ENCODE measurements at places on chromosomes 5 and 9. TPM values are rescaled to one million over a fixed set of nuclear protein-coding genes. Genes with fewer than 3 reads are reported as not detected.

DNA sequence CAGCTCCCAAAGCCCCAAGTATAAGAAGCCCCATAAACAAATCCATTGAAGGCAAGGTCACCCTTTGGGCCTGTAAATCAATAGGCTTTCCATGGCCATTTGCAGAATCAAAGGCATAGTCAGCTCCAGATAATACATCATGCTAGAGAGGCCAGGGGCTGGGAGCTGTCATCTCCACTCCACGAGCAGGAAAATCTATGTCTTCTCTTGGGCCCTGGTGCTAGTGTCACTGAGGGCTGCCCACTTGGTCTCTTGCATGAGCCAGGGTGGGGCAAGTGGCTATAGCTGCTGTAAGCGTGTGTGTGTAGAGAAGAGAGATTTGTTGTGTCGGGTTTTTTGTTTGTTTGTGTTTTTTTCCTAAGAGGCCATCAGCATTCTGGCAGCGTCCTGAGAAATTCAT lies 90.0 kb upstream of the ZNF618 start:
- no peak for DNase-seq

GRCh38 chr9:133835262-133835901 lies 97.2 kb upstream of the SARDH start:
- DNase-seq = no peak

GRCh38 chr9:127388037-127388855 lies 8.7 kb upstream of the SLC2A8 start:
- DNase-seq = no peak

GRCh38 chr9:129701549-129701948 lies 36.1 kb downstream of the PRRX2 start:
- no peak for DNase-seq

DRD1 gene
- total RNA-seq = not detected

- DNase-seq = no peak
Measured at GRCh38 chr5:100691548-100691947, 156.4 kb downstream of the FAM174A start.

GRCh38 chr9:113523421-113524141 lies 60.1 kb downstream of the RGS3 start:
- peak; percentile 74 for DNase-seq

DNA sequence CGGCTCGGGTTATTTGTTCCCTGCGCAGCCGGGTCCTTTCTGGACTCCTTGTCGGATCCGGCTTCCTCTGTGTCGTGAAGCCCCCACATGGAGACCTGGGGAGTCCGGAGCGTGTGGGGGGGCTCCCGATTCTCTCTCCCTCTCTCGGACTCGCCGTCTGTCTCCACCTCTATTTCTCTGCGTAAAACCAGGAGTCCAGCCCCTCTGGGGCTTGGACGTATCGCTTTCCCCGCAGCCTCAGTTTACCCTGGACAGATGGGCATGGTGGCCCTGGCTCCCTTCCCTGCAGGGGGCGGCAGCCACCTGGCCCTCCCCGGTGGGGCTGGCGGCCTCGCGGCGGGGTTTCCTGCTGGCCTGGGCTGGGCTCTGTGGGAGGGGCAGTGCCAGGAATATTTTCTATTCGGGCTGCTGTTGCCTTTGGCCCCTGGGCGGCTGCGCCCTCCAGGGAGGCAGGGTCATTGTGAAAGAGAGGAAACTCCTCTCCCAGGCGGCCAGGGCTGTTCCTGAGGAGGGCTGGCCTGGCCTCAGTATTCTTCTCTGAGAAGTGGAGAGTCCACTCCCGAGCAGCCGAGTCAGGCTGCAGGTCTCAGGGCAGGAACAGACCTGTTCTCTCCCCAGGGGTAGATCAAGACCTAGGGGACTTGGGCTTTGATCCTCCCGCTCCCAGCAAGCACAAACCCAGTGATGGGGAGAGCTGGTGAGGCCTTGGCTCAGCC lies 665 bp downstream of the ASS1 start:
- peak; percentile 87 for DNase-seq

CCDC152 gene
- total RNA-seq = 0.30 TPM

BTNL3 gene
- total RNA-seq = 0.79 TPM

DNA sequence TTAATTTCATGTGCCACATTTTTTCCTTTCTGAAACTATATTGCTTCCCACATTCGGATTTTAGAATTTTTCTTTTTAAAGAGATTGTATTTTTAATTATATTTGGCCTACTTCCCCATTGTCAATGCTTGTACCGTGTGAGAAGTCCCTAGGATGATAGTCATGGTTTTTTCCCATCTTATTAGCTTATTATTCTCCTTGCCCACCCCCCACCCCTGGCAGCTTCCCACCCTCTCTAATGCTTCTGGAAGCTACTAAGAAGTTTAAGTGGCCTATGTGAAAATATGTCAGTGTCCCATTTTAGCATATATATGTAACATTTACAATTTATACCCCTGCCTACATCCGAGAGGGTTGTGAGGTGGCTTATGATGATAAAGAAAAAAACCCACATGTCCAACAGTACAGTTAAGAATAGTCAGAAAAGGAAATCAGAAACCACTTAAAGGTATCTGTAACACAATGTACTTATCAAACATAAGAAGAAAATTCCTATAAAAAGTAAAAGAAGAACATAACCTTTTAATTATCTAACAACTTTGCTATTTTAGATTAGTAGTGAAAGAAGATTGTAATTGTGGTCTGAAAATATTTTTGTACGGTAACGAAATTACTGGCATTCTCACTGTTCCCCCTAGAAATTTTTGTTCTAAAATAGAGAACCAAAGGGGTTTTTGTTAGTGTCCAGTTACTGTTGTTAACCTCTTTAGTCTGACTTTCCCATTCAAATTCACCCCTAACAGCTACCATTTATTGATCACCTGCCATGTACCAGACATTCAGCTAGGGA lies 62.1 kb downstream of the SLC44A1 start:
- no peak for DNase-seq

DNA sequence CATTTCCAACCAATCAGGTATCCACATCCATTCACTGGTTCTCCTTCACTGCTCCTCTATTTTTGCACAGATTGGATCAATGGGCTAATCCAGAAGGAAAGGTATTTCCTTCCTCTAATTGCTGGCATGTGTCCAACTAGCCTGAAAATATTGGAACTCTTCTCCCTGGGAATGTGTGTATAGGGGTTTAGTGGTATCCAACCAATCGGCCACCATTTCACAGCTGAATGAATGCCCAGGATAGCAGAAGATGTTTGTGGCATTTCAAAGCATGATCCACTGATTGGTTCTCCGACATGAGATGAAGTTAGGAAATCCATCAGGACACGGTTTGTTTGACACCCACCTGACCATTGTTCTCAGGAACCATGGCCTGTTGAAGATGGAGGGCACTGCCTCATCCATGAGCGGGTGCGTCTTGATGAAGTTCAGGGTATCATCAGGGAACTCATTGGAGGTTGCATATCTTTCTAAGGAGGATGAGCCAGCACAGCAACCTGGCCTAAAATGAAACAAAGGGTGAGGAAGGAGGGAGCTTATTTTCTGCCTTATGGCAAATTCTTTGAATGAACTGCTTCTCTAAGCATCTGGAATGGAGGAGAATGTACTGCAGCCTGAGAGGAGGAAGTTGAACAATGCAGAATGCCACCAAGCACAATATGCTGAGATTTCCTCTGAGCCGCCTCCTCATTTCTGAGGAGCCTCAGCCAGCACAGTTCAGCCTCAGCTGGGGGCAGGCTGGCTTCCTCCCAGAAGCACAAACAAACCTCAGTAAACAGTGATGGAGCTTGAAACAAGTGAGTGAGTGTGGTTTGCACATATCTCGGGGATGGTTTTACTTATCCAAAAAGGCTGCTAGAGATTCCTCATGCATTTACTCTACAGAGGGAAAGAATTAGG lies 94.6 kb downstream of the SEMA6A start:
- no peak for DNase-seq

- DNase-seq = no peak
Measured at GRCh38 chr9:116842658-116843057, 155.6 kb downstream of the TRIM32 start.

GRCh38 chr5:63822614-63823013 lies 139.6 kb downstream of the HTR1A start:
- DNase-seq = no peak

GRCh38 chr5:90169078-90169477 lies 240.5 kb downstream of the CETN3 start:
- DNase-seq = no peak

DNA sequence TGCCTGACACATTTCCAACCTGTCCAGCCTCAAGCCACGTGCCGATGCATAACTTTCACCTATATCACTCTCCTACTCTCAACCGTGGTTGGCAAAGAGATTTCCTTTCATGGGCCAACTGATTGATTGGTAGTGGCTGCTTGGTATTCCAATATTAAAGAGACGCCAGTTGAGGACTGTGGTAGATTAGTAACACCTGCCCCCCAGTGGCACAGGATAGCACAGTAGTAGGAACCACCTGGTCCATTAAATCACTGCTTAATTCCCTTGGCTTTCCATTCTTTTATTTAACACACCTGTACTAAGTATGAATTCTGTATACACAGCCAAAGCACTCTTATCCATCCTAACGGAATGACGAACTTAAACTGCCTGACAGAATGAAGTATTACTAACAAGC lies 19.1 kb upstream of the FOXB2 start:
- no peak for DNase-seq

DNA sequence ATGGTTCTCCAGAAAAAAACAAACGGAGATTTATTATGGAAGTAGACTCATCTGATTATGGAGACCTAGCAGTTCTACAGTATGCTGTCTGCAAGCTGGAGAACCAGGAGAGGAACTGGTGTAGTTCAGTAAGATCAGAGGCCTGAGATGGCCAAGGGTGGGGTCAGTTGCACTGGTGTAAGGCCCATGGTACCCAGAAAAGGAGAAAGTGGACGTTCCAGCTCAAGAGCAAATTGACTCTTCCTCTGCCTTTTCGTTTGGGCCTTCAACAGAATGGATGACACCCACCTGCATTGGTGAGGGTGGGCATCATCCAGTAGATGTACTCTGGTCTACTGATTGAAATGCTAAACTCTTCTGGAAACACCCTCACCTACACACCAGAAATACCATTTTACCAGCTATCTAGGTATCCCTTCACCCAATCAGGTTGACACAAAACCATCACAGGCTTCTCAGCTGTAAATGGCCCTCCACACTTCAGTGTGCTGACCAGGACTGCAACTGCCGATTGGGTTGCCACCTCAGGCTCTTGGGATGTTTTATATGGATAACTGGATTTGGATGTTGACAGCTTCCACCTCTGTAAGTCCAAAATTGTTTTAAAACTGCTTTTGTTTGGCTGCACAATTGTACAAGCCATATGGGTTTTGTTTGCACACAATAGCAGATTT lies 51.2 kb downstream of the RAD23B start:
- no peak for DNase-seq

DNA sequence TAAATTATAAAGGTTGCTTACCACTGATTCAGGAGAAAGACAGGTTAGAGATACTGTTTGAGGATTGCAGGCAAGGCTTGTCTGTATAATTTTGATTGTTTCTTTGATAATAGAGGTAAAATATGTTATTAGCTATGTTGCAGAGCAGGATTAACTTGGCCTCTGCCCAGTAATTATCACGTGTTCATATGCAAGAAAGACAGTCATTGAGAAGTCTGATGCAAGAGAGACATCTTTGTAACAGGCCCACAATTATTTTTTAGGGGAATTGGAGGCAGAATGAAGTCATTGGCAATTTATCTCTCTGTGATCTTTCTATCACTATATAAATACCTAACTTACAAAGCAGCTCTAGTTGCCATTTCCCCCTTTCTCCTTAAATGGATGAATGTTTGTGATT lies 46.0 kb downstream of the SLC44A1 start:
- DNase-seq = no peak

DNA sequence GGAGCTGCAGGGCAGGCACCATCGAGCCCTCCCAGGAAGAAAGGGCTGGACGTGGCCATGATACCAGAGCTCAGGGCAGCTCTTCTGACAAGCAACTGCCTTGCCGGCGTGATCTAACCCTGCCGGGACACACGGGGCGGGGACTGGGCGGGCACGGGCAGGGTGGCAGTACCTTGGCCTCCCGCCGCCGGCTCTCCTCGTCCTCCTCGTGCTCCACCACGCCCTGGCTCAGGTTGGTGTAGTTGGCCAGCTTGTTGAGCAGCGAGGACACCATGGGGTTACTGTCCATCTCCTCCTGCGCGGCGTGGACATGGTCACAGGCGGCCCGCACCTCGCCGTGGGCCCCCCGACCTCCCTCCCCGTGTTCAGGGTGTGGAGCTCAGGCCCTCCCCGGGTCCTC lies 18.5 kb downstream of the SLC12A7 start:
- DNase-seq = no peak

HEMGN gene
- total RNA-seq = 0.57 TPM

- no peak for DNase-seq
Measured at GRCh38 chr5:173626505-173626820, 10.0 kb upstream of the BOD1 start.

GRCh38 chr5:54547711-54548250 lies 30.2 kb downstream of the SNX18 start:
- DNase-seq = no peak

DNA sequence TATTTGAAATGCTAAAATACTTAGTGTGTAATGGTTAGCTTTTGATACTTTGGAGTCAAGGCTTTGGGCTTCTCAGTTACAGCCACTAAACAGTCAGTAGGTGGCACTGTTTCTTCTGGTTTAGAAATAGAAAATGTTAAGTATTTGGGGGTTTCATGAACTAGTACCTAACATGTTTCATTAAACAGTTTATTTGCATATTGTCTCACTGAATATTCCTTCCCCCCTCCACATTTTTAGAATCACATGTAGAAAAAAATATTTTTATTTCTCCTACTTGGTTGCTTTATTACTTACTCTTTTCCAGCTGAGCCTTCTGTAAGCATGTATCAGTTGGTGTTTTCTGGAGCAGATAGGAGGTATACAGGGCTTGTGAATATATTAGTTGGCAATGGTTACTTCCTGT lies 48.0 kb downstream of the IPO11 start:
- DNase-seq = no peak

GRCh38 chr5:109239456-109239855 lies 170.3 kb downstream of the PJA2 start:
- no peak for DNase-seq

- no peak for DNase-seq
Measured at GRCh38 chr9:18726546-18726945, 252.6 kb downstream of the ADAMTSL1 start.

FBP2 gene
- total RNA-seq = not detected

- DNase-seq = no peak
Measured at GRCh38 chr5:134445856-134446818, 34.5 kb upstream of the CDKN2AIPNL start.

- no peak for DNase-seq
Measured at GRCh38 chr9:124557895-124558294, 50.7 kb upstream of the NR5A1 start.

NR5A1 gene
- not detected for total RNA-seq

DNA sequence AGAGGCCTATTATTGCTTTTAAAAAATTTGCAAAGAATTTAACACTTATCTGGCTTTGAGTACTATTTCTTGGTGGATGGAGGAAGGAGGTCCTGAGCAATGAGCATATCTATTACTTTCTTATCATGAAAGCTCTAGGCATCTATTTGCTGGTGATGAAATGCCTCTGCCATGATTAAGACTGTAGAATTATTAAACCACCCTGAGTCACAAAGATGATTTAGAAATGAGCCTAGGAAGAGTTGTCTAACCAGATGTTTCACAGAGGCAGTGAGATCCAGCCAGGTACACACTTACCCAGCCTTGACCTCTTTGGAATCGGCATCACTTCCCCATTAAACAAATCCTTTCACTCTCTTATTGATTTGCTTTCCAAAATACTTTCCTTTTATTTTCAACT lies 304.4 kb upstream of the KIF2A start:
- no peak for DNase-seq
